ENCODE measurements at places on chromosomes 5 and 9. TPM values are rescaled to one million over a fixed set of nuclear protein-coding genes. Genes with fewer than 3 reads are reported as not detected.

- DNase-seq: no peak
Measured at GRCh38 chr9:3032898-3033297, 189.0 kb upstream of the PUM3 start.

Gene SYK
- 0.13 TPM for total RNA-seq

DNA sequence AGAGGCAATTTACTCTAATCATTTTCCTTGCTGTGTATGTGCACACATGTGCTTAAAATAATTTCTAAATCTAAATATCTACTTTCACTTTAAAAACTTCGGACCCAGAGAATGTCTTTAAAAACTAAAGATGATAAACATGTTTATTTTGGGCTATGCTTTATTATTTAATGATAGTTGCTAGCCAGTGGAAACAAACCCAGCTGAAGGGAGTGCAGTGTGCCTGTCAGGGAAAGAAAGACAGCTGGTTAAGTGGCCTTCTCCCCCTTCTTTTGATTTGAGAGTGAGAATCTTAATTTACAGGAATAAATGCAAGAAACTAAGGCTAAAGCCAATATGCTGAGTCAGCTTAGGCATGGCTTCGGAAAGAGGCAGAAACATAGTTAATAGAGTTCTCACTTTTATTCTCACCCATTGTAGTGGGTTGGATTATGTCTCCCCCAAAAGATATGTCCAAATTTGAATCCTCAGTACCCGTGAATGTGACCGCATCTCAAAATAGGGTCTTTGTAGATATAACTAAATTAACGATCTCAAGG, 111.4 kb downstream of the DCP2 start:
- DNase-seq: no peak

DNA sequence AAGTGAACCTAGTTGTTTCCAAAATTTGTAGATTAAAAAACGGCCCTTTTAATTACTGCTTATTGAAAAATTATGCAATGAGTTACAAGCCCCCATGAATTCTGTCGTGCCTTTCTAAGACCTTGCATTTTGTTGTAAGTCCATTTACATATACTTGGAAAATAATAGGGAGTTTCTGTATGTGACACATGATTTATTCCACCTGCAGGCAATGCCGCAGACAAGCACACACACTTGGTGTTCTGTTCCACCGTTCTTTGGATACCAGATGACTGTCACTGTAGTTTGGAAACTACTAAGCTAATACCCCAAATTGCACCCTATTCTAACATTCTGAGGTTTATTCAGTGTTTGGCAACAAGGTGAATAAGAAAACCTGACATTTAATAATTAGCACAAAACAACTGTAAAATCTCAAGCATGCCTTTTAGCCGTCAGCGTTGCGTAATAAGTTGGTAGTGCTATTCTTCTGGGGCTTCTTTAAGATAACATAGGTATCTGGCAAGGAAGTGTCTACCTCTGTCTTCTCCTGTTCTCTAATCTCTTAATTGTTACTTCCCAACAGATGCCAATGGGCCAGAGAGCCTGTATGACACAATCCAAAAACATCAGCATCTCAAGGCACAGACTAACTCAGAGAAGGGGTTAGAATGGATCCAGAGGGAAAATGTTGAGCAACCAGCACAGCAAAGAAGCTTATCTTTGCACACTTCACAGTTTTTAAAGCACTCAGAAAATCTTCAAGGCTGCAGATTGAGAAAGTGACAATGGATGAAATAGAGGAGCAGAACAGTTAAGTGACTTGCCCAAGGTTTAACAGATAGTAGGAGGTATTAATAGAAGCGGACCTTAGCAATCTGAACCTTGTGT, 48.2 kb upstream of the DPYSL3 start:
- no peak for DNase-seq

DNA sequence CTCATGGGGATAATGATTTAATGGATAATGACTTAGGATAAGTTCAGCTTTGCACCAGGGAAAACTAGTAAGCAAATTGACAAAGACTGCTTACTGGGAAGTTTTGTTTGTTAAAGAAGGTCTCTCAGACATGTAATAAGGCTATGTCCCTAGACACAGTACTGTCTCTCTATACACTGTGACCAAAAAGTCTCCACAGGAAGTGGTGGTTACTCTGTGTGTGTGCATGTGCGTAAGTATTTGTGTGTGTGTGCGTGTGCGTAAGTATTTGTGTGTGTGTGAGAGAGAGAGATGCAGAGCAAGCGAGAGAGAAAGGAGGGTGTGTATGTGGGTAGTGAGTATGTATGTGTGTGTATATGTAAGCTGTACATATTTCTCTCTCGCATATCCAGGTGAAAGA, 229.6 kb downstream of the GLIS3 start:
- DNase-seq: no peak

DNA sequence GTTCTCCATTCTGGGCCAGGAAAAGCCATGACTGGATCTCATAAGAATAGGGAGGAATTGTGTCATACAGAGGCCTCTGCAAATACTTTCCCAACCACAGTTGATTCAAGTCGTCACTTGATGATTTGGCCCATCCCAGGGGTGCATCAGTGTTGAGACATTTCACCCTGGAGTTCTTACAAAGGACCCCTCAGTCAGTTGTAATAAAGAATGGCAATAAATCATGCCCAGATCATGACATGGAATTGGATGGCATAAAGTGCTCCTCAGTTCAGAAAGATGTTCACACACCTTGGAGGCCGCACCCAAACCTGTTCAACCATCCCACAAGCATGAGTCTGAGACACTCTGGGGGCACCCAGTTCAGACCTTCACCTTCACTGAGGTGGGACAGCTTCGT, 168.1 kb downstream of the NR3C1 start:
- DNase-seq: no peak

DNA sequence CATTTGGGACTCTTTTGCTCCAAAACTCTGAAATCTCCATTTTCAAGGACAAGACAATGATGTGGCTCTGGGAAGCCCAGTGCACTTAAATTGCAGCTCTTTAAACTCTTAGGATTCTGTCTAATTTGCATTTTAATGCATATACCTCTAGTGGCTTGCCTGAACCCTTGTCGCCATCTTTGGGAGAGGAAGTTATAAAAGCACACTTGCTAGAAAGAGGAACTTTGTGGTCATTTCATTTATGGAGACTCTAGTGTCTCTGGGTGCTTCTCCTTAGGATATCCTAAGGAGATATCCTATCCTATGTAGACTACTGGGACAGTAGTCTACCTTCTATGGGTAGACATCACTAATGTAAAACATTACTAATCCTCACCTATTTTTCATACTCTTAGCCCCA, 77.3 kb upstream of the SLC1A3 start:
- no peak for DNase-seq

DNA sequence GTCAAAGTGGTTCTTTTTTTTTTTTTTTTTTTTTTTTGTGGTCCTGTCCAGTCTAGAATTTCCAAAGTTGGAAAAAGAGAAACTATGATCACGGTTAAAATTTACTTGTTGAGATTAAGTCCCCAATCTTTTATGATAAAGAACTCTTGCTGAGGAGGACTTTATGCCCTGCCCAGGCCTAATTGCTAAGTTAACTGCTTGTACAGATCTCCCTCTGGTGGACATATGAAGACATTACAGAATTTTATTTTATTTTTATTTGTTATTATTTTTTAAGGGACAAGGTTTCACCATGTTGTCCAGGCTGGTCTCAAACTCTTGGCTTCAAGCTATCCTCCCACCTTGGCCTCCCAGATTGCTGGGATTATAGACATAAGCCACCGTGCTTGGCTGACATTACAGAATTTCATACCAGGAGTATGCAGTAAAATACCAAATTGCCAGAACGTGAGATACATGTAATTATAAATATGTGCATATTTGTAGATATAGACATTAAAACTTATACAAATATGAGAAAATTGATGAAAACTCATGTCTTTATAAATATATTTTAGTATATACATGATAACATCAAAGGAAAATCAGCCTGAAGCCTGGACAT, 91.2 kb downstream of the RFK start:
- DNase-seq: peak; percentile 36
